ENCODE measurements at places on chromosomes 12 and 14.
A peak's percentile ranks its signal among the peaks of the same experiment; 100 is the strongest.

GRCh38 chr12:27456618-27457017, 10.1 kb downstream of the SMCO2 start:
- DNase-seq: no peak

- peak; percentile 12 for DNase-seq
Observed at GRCh38 chr14:76811561-76811960, 1.1 kb downstream of the ANGEL1 start.

DNA sequence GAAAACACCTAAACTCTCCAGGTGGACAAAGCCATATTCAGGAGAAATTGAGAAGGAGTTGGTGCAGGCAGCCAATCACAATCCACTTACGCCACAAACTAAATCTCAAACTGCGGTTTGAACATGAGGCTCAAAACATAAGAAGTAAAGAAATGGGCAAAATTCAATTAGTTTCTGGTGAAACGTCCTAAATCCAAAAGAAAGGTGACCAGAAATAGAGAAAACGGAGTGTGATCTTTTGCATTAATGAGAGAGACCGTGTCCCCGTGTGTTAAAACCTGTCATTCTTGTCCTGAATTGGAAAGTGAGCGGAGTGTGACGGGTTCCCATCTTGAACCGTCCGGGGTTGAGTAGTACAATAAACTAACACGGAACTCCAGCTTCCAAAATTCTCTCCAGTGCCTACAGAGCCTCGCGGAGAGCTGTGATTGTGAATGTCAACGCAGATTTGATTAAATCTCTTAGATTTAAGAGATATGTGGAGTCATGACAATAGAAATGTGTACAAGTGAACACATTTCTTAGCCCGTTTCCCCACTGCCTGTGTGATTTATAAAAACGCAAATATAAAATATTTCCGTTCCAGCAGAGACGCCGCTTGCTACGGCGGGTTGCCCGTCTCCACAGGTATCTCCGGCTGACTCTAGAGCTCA, 595 bp upstream of the METAP2 start:
- DNase-seq: no peak

- DNase-seq: no peak
Observed at GRCh38 chr12:46304070-46304469, 35.2 kb upstream of the SLC38A1 start.

DNA sequence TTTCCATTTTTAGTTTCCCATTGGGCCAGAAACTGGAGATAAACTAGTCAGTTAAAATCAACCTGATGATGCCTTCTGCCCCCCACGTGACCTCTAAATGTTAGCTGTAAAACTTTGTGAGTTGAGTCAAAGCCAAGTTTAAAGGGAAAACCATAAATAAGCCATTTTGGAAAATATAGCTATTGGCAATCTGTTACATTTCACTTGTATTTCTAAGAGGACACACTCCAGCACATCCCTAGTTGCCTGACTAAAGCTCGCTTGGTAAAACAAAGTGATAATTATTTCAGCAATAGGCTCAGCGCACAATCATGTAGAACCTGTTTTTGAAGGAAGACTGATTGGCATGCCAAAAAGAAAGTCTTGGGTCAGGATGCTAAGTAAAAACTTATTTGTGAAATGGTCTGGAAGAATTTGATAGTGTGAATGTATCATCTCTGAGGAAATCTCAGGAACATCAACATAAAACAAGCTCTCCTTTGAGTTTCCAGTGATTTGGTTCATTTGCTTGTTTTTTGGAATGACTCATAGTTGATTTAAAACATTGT, 49.2 kb upstream of the AEBP2 start:
- no peak for DNase-seq

- DNase-seq: no peak
Observed at GRCh38 chr14:104725772-104726548, 1.9 kb downstream of the ADSS1 start.

- DNase-seq: no peak
Observed at GRCh38 chr14:38042322-38042721, 165.4 kb upstream of the SSTR1 start.

DNA sequence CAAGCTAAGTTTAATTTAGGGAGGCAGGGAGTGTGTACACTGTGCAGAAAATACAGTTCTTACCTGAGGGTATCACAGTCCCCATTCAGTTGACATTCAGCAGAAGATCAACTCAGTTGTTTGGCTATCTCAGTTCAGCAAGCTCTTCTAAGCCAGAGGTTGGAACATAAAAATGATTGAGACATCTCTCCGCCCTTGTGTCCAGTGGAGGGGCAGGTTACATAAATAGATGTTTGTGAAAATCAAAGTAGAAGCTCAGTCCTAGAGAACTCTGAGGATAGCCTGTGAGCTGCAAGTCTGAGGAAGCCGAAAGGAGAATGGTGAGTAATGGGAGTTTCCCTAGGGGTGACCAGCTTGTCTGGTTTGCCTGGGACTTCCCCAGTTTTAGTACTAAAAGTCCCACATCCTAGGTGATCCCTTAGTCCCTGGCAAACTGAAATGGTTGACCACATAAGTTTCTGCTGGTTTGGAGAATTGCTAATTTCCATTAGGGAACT, 251.4 kb upstream of the ATP2B1 start:
- no peak for DNase-seq

GRCh38 chr12:3869865-3870264, 3.3 kb downstream of the PARP11 start:
- DNase-seq: peak; percentile 55

- no peak for DNase-seq
Observed at GRCh38 chr12:69150796-69151127, 88.6 kb upstream of the CPSF6 start.

DNA sequence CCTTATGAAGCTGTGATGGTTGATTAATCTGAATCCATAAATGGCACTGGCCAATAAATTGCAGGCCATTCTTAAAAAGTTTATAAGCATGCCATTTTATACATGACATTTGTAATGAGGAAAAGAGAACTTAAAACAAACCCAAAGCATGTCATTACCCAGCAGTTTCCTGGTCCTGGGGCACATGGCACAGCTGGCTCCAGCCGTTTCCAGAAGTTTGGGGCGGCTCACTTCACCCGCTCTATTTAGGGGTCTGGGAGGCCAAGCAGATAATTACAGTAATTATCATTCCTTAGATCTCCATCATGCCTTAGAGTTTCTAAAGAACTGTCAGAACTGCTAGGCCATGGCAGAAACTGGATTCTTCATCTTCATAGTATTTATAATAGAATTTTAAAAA, 6.4 kb downstream of the ADGRD1 start:
- no peak for DNase-seq

DNA sequence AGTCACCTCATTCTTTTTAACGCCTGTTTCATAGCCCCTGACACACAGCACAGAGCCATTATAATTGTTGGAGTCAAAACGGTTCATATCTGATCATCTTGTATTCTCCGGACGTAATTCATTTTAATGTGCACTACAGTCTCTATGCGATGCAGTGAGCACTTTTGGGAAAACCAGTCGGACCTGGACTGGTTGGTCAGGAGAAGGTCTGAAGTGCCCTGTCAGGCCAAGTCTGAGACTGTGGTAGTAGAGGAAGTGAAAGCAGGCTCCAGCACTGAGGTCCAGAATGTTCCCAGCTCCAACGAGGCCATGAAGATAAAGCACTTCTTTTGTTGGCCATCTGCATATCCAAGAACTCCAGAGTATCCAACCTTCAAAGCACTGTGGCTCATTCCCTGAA, 117.1 kb upstream of the NCOR2 start:
- DNase-seq: no peak

DNA sequence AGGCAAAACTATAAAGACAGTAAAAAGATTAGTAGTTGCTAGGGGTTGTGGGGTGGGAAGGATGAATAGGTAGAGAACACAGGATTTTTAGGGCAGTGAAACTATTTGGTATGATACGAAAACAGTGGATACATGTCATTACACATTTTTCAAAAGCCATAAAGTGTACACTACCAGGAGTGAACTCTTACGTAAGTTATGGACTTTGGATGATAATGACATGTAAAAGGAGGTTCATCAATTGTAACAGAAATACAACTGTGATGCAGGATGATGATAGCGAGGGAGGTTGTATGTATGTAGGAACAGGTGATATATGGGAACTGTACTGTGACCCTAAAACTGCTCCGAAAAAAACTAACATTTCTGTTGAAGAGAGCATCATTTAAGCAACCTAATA, 15.1 kb upstream of the FGF6 start:
- no peak for DNase-seq

DNA sequence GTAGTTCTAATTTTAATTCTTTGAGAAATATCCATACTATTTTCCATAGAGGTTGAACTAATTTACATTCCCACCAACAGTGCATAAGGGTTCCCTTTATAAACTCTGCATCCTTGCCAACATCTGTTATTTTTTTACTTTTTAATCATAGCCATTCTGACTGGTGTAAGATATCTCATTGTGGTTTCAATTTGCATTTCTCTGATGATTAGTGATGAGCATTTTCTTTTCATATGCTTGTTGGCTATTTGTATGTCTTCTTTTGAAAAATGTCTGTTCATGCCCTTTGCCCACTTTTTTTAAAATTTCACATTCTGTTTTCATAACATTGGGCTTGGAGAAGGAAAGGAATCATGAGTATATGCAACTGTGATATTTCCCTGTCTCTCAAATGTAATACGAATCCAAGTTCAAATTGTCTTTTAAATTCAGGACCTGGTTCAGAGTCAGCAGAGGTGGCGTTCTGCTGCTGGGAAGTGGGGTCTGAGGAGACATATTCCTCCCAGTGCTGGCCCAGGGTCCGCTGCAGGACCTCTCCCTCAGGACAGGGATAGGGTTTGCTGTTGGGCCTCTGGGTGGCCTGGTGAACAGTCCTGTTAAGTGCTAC, 81.2 kb upstream of the ETV6 start:
- no peak for DNase-seq

DNA sequence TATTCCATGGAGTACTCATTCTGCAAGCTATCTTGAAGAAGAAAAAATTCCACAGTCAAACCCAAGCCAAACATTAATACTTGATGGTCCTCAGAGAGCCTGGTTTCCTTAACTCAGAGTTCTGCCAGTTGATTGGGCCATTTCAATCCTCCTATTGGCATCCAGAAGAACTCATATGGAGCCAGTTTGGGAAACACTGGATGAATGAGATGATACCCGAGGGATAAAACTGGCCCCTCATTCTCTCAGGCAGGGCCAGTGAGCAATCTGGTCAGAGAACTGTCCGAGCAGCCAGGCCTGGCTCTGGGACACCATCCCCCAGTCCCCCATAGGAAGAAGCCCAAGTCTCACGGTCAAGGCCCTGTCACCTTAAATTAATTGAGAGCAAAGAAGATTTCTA, 48.8 kb downstream of the NUAK1 start:
- DNase-seq: no peak

DNA sequence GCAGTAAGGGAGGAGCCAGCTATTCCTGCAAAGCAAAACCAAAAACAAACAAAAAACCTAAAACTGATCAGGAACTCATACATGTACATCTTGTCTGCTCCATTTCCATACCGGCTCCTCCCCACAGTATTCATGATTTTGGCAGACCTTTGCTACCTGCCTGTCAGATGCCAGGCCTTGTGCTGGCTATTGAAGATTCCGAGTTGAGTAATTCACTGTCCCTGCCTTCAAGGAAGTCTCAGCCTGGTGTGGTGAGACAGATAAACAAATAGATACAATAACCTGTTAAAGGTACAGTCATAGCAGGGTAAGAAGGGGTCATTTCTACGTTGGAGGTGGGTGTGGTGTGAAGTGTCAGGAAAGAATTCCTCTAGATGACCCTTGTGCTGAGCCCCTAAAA, 42.7 kb downstream of the SUSD6 start:
- DNase-seq: no peak

GRCh38 chr12:82027612-82028011, 268.5 kb upstream of the PPFIA2 start:
- no peak for DNase-seq

DNA sequence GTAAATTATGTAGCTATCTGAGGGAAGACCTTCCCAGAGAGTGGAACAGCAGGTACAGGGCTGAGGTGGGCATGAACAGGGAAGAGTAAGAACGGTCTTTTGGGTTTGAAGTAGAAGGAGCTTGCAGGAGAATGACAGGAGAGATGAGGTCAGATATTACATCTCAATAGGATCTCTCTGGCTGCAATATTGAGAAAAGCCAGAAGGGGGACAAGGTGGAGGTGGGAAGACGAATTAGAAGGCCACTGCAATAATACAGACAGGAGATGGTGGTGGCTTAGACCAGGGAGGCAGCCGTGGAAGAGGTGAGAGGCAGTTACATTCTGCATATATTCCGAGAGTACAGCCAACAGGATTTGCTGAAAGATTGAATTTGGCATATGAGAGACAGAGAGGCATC, 310.2 kb downstream of the APAF1 start:
- DNase-seq: no peak

GRCh38 chr12:46608431-46609272, 217.1 kb downstream of the SLC38A4 start:
- no peak for DNase-seq

DNA sequence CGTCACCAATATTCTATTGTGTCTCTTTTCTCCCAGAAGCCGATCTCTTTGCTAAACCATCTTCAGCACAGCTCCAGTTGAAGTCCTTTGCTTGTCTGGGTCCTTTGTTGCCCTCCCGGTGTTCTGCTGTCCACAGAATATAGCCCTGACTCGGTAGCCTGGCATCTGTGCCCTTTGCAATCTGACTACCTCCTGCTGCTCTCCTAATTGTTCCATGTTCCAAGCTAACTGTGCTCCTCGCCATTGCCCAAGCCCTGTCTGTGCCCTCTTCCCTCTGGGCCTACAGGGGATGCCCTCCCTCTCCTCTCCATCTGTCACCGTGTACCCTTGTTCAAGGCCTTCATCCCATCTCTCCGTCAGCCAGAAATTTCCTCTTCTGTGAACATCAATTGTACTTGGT, 306.3 kb downstream of the APAF1 start:
- no peak for DNase-seq

DNA sequence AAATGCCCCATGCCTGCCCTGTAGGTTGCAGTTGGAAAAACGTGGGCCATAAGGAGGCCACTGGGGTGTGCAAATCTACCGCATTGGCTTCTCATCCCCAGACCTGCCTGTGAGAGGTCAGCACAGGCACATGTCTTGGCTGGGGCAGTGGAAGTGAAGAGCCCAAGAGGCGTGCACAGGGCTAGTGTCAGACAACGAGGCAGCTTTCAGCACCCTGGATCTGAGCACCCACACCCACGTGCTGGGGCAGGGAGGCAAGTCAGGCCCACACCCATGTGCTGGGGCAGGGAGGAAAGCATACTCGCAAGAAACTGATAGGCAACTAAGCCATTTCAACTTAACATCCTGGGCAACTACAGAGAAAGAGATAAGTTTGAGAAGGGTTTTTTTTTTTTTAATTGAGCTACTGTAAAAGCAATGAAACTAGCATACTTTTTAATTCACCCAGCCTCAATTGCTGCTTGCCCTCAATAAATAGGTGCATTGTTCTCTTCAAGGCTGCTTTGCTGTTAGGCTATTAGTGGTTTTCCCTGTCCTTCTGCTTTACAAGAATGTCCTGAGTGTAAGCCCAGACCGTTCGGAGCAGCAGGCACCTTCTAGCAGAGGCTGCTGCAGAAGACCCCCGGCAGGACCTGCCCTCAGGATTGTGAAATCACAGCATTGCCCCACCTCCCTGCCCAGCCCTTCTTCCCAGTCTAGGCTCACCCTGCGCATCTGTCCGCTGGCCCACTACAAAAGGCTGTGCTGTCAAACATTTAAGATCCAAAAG, 355.3 kb upstream of the FKBP4 start:
- no peak for DNase-seq

- DNase-seq: no peak
Observed at GRCh38 chr14:26218861-26219260, 379.0 kb downstream of the NOVA1 start.
